ENCODE measurements at places on chromosomes 7 and 10. TPM values are rescaled to one million over a fixed set of nuclear protein-coding genes. Genes with fewer than 3 reads are reported as not detected.

The WDR86 gene
- total RNA-seq, result 0.11 TPM

The PPP1R3C gene
- total RNA-seq, result 28.3 TPM

The CRPPA gene
- 0.75 TPM for total RNA-seq

The RPP38 gene
- total RNA-seq, result 36.3 TPM

The FOXP2 gene
- not detected for total RNA-seq

The FGFR2 gene
- total RNA-seq, result 0.43 TPM

The MOGAT3 gene
- not detected for total RNA-seq

The NEURL1 gene
- total RNA-seq, result 0.75 TPM

The IGF2BP3 gene
- total RNA-seq, result 24.4 TPM

The AGR2 gene
- 110 TPM for total RNA-seq

The ITIH5 gene
- total RNA-seq, result 0.20 TPM

The SORBS1 gene
- total RNA-seq, result 0.58 TPM

The DLX6 gene
- not detected for total RNA-seq

The UFSP1 gene
- 4.3 TPM for total RNA-seq

The CLRN3 gene
- total RNA-seq, result not detected

The CALY gene
- total RNA-seq, result 0.45 TPM

The SUGCT gene
- 0.58 TPM for total RNA-seq

Measured in A549 treated with Hydrocortisone at 1 μM for 4 hours (cell line).